ENCODE measurements at places on chromosomes 12 and 14. TPM values are rescaled to one million over a fixed set of nuclear protein-coding genes. Genes with fewer than 3 reads are reported as not detected.

DNA sequence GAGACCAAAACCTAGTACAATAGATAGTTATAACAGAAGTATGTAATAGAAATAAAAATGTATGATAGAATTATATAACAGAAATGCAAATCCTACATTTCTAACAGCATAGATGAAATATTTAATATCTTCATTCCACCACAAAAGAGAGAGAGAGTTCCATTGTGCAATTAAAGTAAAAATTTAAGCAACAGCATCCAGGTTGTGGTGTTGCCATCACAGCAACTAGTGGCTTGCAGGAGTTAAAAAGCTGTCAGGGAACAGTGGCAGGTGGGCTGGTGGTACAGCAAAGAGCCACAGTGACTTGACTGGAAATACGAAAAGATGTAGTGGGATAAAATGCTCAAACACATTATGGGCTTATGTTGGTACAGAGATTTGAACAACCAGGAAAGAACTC, 57.1 kb upstream of the MDM1 start:
- DNase-seq = no peak

DNA sequence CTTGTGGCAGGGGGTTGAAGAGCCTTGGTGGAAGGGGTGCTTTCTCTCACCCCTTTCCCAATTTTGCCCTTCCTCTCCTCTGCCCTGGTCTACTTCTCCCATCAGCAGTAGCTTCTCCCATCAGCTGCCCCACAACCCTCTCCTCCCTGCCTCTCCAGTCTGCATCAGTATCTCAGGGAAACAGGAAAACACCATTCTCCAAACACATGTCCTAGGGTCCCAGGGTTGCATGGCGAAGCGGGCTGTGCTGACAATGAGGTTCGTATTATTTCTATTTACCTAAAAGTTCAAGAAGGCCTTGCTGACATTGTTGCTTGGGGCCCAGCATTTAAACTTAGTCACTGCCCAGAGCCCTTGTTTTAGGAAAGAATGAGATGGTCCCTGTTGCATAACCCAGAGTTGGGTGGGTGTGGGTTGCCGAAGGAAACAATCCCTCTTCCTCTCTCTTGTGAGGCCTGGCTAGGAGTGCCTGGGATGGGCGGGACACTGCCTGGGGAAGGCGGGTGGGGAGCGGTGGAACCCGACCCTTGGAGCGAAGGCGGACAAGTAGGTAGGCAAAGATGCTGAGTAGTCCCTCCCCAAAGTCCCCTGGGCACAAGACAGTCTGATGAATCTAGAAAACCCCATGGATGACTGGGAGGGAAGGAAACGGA, 1.3 kb upstream of the IGFBP6 start:
- DNase-seq = peak; percentile 92

DNA sequence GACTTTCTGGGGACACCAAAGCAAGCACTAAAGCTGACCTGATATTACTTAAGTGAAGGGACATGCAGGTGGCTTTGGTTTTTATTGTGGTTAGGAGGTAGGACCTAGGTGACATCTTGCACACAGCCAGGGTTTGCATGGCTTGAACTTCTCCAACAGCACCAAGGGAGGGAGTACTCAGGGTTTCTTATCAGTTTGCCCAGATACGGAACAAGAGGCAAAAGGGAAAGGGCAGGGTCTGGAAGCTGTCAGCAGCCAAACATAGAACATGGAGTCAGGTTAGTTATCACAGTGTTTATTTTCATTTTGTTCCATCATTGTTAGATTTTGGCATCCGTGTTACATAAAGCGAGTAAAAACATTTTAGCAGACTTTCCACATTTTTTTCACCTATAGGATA, 186.3 kb upstream of the CLEC14A start:
- DNase-seq = peak; percentile 46

- DNase-seq = no peak
Observed at GRCh38 chr14:73047808-73048207, 10.5 kb upstream of the RBM25 start.

- DNase-seq = no peak
Observed at GRCh38 chr12:131120831-131121271, 167.1 kb downstream of the ADGRD1 start.

DNA sequence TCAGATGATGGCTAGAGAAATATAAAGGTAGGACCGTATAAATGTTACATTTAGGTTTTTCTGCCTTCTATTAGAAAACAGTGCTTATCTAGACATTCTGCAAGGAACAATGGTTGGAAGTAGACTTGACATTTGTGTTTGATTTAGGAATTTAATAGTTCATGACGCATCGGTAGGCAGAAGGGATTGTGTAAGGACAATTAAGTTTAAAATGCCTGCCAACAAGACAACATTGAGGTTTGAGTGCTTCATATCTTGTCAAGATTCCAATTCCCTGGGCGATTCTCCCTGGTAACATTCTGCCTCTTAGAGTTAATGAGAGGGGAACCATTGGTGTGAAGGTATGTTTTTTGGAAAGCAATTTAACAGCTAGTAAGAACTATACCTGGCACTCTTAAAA, 186.8 kb upstream of the RBM19 start:
- DNase-seq = no peak

The PPM1H gene
- 1.9 TPM for total RNA-seq

The SYCP3 gene
- total RNA-seq = 5.5 TPM

The GPR135 gene
- 7.2 TPM for total RNA-seq

The PRR4 gene
- total RNA-seq = 3.9 TPM

DNA sequence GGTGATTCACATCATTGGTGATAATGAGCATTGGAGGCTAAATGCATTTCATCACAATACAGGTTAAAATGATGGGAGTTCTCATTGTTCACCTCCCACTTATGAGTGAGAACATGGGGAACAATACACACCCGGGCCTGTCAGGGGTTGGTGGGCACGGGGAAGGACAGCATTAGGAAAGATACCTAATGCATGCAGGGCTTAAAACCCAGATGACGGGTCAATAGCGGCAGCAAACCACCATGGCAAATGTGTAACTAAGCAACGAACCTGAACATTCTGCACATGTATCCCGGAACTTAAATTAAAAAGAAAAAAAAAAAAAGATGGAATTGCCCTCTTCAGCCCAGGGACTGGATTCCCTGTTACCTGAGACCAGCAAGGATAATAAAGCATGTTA, 2.3 kb upstream of the LUM start:
- DNase-seq = no peak

DNA sequence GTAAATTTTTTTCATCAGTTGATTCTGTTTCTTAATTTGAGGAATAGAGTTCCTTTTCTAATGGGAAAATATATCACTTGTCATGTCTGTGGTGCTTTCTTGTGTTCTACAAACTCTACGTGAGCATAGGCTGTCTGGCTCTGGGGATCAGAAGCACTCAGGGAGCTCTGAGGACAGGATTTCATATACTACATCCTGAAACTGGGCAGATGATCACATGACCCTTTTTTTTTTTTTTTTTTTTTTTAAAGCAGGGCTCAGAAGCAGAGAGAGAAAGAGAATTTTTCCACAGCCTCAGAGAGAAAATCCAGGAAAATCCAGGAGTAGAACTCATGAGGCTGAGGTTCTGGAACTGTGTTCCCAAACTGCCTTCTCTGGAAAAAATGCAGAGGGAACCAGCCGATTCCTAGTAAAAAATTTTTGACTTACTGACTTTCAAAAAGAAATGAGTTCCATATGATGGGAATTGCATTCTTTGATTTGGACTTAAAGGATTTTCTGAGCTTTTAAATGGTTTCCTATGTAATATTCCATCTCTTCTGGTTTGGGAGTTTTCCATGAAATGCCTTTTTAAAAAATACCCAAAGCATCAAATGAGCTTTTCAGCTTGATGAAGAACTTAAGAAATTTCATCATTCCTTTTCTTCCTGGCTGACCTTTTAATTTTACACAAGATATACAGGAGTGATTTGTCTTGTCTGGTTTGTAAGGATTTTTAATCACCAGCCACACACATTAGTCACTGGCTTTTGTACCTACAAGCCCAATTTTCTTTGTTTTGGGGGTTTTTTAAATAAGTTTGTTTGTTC, 183.1 kb upstream of the HIF1A start:
- DNase-seq = peak; percentile 85

GRCh38 chr12:80293759-80294158, 150.3 kb upstream of the PTPRQ start:
- DNase-seq = no peak

- DNase-seq = peak; percentile 62
Observed at GRCh38 chr12:62643486-62643885, 176.9 kb downstream of the MON2 start.

- DNase-seq = no peak
Observed at GRCh38 chr14:50039734-50040400, 76.5 kb downstream of the VCPKMT start.
